ENCODE measurements at places on chromosomes 3 and 15. TPM values are rescaled to one million over a fixed set of nuclear protein-coding genes. Genes with fewer than 3 reads are reported as not detected.

MCF2L2 gene
- 0.47 TPM for total RNA-seq

- no peak for DNase-seq
These were observed 589.8 kb upstream of the DPPA4 start for GRCh38 chr3:109927161-109927560.

- DNase-seq: no peak
These were observed 61.8 kb downstream of the HACD2 start for GRCh38 chr3:123523023-123523412.

ZNF654 gene
- 7.2 TPM for total RNA-seq

TMCO5A gene
- total RNA-seq: not detected

DNA sequence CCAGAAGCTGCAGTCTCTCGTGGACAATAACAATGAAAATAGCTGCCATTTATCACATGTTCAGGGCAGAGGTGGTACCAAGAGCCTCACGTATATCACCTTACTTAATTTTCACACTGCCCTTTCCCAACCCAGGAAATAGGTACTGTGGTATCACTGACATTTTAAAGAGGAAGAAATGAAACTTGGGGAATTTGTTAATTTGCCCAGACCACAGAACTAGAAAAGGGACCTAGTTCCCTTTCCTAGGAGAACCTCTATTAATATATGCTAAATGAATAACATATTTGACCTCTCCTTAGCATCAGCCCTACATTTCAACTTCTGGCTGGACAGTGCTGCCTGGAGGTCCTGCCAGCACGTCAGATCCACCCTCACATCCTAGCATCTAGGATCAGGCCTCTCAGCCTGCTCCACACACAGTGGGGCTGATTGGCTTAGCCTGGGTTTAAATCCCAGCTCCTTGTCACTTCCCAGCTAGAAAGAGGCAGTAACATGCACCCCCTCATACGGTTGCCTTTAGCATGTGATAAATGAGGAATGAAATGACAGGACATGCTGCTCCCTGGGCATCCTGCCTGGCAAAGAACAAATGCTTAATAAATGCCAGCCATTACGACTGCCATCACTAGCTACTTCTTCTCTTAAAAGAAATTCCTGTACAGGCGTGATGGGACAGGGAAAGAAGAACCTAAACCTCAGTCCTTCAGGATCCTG, 95.1 kb upstream of the TNFAIP8L3 start:
- DNase-seq: no peak
